ENCODE measurements at places on chromosomes 7 and 10.
A peak's percentile ranks its signal among the peaks of the same experiment; 100 is the strongest.

DNA sequence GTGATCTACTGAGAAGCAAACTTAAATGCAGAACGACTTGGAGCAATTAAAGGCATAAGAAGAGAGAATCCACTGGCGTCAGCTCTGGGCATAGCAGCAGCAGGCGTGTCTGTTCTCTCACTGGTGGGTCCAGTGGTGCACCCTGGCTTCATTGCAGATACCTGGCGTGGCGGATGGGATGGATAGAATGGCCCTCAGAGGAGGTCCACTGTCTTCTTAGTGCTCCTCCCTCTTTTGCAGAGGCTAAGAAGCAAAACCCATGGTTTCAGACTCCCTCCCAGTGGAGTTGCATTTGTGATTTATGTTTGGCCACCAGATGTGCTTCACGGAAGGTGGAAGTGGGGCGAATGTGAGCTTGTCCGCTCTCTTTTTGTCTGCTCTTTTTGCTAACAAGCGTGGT, 28.4 kb upstream of the PRKAG2 start:
- no peak for DNase-seq

DNA sequence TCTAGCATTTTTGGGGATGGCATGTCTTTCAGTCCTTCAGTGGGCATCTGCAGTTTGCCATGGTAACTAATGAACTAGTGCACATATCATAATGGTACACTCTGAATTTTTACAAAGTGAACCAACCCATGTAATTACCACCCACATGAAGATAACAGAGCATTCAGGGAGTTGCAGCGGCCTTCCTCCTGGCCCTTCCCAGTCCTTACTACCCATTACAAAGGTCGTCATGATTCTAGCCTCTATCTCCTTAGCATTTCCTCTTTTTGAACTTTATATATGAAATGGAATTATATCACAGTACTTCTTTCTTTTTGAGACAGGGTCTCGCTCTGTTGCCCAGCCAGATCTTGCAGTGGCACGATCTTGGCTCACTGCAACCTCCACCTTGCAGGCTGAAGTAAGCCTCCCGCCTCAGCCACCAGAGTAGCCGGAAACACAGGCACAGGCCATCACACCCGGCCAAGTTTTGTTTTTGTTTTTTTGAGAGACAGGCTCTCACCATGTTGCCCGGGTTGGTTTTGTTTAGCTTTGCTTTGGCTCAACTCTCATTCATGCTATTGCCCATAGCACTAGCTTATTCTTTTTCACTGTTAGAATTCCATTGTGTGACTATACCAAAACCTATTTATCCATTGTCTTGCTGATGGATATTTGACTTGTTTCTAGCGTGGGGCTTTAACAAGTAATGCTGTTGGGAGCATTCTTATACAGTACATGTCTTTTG, 79.2 kb downstream of the APBB1IP start:
- DNase-seq = no peak

GRCh38 chr7:124752310-124752709, 13.3 kb downstream of the GPR37 start:
- DNase-seq = no peak

DNA sequence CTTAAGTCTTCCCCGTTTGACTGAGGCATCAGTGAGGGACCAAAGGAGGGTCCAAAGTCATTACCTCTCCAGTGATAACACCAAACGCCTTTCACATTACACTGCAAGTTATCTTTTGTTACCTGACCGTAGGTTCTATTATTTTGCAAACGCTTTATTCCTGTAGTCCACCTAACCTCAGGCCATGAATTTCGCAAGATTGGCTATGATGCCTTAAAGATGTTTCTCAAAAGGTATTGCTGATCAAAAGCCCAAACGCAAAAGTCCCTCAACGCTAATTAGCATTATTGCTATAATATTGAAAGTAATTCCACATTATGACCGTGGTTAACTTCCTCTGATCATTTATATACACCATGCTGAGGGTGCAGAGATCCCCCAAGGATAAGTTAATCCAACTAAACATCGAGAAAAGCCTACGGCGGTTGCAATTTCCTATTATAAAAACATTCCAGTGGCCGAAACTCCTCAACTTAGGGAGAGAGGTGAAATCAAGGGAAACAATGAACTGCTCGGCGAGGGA, 649 bp downstream of the DNA2 start:
- DNase-seq = peak; percentile 27

- no peak for DNase-seq
These were observed 85.1 kb upstream of the SDK1 start for GRCh38 chr7:3215624-3216585.

- no peak for DNase-seq
These were observed 305.1 kb downstream of the GRID1 start for GRCh38 chr10:86061278-86062197.

GRCh38 chr10:78437998-78438906, 404.6 kb downstream of the RPS24 start:
- no peak for DNase-seq

DNA sequence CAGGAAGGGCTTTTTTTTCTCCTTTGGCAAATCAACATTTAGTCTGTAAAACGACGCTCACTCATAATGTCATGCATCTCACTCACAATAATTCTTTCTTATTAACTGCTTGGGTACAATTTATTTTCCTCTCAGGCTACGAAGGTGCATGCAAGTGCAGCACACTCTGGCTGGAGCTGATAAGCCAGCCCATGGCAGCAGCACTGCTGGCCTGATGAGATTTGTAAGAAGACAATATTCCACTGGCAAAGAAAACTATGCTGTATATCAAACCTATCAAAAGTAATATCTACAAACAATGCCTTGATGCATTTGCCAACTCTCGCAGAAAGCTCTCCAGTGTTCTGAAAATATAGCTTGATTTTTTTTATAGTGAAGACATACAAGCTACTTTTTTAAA, 170.0 kb upstream of the PHF14 start:
- no peak for DNase-seq

DNA sequence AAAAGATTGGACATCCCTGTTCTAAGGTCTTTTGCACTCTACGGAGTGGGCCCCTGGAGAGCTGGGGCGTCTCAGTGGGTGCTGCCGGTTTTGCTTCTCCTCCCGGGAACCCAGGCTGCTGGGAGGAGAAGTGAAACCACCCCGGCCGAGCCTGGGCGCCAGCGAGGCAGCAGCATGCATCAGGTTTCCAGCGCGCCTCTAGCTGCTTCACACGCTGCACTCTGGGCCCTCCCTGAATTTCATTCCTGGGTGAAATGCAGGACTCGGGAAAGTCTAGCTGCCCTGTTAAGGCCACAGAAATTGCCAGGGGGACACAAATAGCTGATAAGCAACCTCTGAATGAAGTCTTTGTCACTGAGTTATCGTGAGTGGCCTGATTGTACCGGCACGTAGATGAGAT, 127.4 kb downstream of the TRRAP start:
- DNase-seq = no peak
